ENCODE measurements at places on chromosomes 2 and 18.
A peak's percentile ranks its signal among the peaks of the same experiment; 100 is the strongest.

DNA sequence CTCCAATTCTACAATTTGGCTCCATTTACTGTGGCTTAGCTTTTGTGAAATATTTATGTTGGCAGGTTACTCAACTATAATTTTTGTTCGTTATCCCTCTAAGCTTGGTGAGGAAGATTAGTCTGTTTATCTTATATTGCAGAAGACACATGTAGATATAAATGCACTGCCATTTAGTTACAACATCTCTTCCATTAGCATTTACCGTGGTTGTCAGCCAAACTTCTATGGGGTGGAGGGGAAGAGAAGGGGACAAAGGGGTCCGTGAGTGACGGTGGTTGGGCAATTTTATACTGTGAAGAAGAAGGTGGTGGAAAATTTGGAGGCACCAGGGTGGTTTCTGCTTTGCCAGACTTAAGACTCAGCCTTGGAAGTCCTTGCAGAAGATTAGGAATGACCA is 117.6 kb upstream of the CXCR4 start:
- no peak for DNase-seq

- DNase-seq, result no peak
These were observed 175.2 kb downstream of the METTL4 start for GRCh38 chr18:2396162-2396505.

DNA sequence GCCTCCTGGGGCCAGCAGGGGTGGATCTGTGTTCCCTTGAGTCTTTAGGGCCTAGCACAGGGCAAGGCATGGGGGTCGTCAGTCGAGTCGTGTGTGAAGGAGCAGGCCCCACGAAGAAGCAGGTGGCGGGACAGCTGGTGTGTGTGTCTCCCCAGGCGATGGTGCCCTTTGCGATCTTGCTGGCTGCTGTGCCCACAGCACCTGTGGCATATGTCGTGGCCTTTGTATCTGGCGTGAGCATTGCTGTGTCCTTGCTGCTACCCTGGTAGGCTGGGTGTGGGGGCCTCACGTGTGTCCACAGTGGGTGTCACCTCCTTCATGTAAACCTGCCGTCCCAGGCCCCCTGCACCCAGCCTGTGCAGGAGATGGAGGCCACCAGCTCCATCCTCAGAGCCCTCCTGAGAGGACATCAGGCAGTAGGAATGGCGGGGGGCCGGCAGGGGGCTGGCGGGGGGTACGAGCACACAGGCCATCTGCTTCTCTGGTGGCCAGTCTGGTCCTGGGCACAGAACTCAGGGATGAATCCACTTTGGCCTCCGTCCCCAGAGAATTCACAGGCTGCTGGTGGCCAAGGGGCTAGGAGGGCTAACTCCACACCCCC is 13.2 kb downstream of the MFSD2B start:
- DNase-seq, result no peak

GRCh38 chr2:111168528-111169239 is 48.0 kb downstream of the BCL2L11 start:
- peak; percentile 77 for DNase-seq

DNA sequence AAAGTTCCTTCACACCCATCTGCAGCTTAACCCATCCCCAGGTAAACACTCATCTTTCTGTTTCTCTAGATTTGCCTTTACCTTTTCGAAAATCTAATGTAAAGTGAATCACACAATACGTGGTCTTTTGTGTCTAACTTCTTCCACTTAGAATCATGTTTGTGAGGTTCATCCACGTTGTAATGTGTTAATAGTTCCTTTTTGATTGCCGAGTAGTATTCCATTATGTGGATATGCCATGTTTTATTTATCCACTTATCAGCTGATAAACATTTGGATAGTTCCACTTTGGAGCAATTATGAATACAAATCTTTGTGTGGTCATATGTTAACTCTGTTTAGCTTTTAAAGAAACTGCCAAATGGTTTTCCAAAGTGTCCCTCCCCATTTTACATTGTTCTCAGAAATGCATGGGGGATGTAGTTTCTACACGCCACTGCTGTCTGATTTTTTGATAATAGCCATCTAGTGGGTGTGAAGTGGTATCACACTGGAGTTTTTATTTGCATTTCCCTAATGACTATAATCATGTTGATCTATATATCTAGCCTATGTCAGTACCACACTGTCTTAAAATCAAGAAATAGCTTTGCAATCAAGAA is 22.3 kb downstream of the PECR start:
- DNase-seq, result no peak

GRCh38 chr18:3051718-3052410 is 38.9 kb upstream of the LPIN2 start:
- no peak for DNase-seq

Data from activated CD4-positive, alpha-beta T cell treated with anti-CD3 and anti-CD28 coated beads, Interleukin-2, amount 50 U/mL, for 24 hours (primary cell).